ENCODE measurements at places on chromosomes 1 and 21. TPM values are rescaled to one million over a fixed set of nuclear protein-coding genes. Genes with fewer than 3 reads are reported as not detected.

The CNIH3 gene
- total RNA-seq, result 21.0 TPM

The SPRR1B gene
- total RNA-seq, result not detected

The RNU1-3 gene
- under 0.01 TPM for total RNA-seq

- DNase-seq, result peak; percentile 69
These were observed 76.5 kb upstream of the FGGY start for GRCh38 chr1:59220356-59220755.

- DNase-seq, result no peak
These were observed 178.0 kb upstream of the DPT start for GRCh38 chr1:168907053-168907452.

DNA sequence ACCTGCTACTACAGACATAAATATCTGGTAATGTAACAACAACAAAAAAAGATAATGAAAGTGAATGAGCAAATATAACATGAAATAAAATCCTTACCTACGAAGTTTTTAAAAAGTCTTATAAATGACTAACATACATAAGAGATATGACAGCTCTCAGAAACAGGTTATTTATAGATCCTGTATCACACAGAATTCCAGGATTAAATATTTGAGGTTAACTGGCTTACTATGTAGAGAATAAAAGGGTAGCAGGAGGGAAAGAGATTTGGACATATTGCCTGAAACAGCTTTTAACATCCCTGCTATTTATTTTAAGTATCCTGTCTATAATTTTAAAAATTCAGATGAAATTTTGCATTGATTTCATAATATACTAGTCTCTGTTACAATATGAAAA lies 16.3 kb downstream of the MYSM1 start:
- DNase-seq, result no peak

DNA sequence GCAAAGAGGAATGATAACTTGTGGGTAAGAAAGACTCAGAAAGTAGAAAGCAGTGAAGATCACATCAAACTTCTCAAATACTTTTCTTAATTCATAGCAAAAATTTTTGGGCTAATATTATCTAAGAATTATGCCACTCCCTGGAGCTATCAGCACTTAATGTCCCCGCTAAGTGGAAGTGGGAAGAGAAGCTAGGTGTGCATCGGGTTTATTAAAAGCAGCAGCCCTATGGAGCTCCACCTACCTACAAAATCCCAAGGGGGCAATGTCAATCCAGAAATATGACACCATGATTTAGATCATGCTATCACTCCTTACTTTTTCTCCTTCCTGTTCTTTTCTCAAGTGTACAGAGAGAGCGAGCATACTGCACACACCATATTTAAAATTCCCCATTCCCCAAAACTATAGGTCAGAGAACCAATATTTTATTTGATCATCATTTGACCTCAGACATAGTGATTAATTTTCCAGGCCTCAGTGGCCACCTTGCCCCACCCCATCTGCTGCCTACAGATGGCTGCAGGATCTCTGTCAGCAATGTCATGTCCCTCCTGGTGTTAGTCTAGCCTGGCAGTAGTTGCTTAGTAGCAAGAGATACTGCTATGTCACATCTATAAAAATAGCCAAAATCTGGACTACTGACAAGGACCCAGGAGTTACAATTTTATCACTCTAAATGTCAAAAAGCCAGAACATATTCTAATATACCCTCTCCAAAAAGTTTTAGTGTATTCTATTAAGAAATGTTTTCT lies 66.6 kb downstream of the MAP3K21 start:
- DNase-seq, result no peak

DNA sequence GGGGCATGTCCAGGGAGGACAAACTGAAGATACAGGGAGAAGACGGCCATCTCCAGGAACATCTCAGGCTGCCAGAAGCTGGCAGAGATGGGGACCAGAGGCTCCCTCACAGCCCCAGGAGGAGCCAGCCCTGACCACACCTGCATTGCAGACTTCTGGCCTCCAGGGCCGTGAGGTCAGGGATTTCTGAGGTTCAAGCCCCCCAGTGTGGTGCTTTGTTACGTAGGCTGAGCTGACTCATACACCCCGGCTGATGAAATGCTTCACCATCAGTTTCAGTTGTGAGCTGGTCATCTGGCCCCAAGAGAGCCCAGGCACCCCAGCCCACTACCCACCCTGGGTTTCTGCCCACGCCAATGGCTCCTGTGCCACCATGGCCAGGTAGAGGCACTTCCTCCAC lies 106.4 kb downstream of the SIK1 start:
- no peak for DNase-seq

DNA sequence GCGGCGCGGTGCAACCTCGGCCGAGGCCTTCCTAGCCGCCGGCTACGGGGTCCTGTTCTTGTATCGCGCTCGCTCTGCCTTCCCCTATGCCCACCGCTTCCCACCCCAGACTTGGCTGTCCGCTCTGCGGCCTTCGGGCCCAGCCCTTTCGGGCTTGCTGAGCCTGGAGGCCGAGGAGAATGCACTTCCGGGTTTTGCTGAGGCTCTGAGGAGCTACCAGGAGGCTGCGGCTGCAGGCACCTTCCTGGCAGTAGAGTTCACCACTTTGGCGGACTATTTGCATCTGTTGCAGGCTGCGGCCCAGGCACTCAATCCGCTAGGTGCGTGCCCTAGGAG lies 379 bp downstream of the PPCS start:
- peak; percentile 61 for DNase-seq

GRCh38 chr1:20723537-20724363 lies 5.9 kb upstream of the KIF17 start:
- no peak for DNase-seq

DNA sequence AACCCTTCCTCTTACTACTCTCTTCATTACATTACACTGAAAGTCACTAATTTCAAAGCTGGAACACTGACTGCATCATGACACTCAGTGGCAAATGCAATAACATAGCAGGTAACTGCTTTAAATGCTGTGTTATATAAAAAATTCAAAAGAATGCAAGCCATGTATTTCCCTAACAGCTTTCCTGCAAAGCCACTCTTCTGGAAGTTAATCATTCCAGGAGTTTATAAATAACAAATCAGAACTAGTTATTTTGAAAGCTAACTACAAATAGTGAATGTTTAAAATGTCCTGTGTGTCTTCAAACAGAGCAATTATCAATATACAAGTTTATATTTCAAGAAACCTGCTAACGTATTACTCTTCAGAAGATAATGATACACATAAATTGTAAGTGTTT lies 34.5 kb downstream of the DBT start:
- DNase-seq, result no peak

All from RPMI7951 (cell line).